ENCODE measurements at places on chromosomes 3 and 15.

DNA sequence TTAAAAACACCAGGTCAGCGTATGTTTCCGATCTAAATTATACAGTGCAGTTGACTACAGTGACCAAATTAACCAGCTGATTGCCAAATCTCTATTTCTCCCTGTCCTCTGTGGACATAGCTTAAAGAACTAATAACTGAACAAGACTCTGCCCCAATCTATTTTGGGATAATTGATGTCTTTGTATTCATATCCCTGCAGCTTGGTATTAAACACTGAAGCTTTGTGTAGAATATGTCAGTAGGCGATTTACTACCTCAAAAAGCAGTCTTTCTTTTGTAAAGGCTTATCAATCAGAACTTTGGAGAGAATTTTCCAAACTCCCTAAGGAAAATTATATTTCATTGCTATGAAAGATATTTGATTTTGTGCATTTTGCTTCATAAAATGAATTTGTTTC is 258.2 kb downstream of the SOX2 start:
- no peak for DNase-seq

GRCh38 chr3:65268426-65268825 is 580.6 kb upstream of the ADAMTS9 start:
- no peak for DNase-seq

GRCh38 chr15:60590935-60591495 is 112.1 kb upstream of the ICE2 start:
- peak; percentile 53 for DNase-seq

DNA sequence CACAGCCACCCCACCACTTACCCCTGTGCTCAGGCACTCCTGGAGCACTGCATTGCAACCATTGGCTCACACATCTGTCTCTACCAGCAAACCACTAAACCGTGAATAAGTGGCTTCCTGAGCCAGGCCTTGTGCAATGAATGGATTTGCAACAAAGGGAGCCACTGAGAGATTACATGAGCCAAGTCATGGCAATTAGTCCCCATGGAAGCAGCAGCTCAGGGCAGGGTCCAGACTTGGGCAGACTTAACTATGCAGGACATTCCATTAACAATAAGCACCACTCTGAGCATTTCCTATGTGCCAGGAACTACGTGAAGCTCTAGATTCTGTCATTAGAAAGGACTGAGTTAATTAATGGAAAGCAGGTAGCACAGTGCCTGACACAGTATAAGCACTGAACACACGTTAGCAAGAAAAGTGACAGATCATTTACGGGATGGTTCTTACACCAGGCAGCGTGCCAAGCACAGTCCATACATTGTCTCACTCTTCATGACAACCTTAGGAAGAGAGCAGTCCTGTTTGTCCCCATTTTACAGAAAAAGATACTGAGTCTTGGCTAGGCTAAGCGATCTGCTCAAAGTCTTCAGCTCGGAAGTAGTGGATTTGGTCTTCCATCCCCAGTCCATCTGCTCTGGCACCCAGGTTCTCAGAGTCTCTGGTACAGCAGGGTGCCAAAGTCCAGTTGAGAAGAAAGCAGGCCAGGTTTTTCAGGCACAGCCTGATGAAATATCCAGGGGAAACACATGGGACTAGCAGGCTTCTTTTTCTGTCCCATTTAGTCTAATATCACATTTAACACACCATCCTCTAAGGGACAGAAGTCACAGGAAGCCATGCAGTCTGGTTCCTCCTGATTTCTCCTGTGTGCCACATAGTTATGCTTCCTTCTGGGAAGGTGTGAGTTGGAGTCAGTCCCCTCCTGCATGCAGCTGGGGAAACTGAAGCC is 44.1 kb downstream of the LIPC start:
- DNase-seq: no peak

GRCh38 chr3:107216711-107217110 is 160.5 kb upstream of the CCDC54 start:
- DNase-seq: no peak

GRCh38 chr3:83460052-83460451 is 1498.7 kb upstream of the CADM2 start:
- DNase-seq: no peak

DNA sequence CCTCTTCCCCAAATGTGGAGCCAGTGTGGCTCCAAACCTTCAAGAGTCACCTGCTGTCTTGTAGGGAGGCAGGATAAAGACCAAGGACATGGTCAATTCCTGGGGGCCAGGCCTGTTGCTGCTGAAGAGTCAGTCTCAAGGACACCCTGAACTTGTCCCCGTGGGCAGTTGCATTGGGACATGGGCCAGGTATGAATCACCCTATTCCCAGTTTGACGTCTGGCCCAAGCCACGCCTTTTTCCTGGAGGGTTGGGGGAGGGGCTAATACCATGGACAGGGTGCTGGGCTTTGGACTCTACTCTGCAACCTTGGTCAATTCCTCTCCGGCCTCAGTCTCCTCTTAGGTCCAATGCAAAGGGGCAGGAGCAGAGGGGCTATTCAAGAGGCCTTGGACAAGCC is 10.4 kb downstream of the ATP2B2 start:
- no peak for DNase-seq

DNA sequence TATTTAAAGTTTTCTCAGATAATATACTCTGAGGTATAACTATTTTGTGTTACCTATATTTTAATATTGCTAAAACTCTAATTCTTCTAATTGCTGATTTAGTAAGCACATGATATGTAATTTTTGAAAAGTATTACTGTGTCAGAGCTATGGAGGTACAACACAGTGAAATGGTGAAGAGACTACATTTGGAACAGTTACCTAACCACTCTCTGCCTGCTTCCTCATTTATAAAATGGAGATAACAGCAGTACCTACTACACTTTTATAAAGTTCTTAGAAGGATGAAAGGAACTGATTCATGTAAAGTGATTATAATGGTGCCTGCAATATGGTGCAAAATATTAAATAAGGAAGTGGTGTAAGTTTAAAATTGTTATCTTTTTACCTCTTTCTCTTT is 16.3 kb upstream of the NEK10 start:
- no peak for DNase-seq

- no peak for DNase-seq
Measured at GRCh38 chr3:30342318-30343060, 263.9 kb upstream of the TGFBR2 start.

GRCh38 chr3:120442975-120443517 is 7.7 kb downstream of the FSTL1 start:
- no peak for DNase-seq

- DNase-seq: peak; percentile 53
Measured at GRCh38 chr3:114809668-114810413, 337.2 kb downstream of the ZBTB20 start.

- no peak for DNase-seq
Measured at GRCh38 chr15:51992953-51993352, 21.4 kb upstream of the LEO1 start.

GRCh38 chr15:86663304-86663703 is 583.6 kb downstream of the AGBL1 start:
- DNase-seq: no peak

GRCh38 chr15:98272625-98273024 is 312.1 kb downstream of the ARRDC4 start:
- DNase-seq: no peak

- no peak for DNase-seq
Measured at GRCh38 chr3:11522953-11523571, 120.7 kb downstream of the VGLL4 start.

GRCh38 chr3:7506606-7507180 is 645.8 kb downstream of the GRM7 start:
- DNase-seq: no peak

DNA sequence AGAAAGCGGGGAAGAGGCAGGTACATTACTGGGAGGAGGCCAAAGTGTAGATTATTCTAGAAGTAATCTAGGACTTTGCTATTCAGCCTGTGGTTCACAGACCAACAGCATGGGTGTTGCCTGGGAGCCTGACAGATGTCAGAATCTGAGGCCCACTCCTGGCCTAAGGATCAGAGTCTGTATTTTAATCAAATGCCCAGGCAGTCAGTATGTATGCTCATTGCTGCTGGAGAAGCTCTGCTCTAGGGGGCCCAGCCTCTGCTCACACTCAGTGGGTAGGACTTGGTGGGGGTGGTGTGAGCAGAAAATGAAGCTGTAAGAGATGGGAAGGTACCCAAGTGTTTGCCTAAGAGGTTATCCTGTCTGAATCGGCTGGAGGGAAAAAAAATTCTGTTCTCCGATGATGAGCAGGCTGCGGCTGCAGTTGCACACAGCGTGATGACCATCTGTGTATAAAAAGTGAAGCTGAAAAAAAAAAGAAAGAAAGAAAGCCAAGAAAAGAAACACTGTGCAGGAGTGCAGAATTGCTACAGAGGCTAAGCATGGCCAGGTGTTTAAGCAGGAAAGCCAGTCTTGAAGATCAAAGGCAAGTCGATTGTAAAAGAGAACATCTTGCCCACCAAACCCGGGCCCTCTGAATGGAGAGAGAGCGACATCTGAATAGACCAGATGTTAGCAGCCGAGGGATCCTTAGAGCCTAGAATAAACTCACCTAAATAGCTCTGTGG is 65.2 kb downstream of the EIF4E3 start:
- no peak for DNase-seq

DNA sequence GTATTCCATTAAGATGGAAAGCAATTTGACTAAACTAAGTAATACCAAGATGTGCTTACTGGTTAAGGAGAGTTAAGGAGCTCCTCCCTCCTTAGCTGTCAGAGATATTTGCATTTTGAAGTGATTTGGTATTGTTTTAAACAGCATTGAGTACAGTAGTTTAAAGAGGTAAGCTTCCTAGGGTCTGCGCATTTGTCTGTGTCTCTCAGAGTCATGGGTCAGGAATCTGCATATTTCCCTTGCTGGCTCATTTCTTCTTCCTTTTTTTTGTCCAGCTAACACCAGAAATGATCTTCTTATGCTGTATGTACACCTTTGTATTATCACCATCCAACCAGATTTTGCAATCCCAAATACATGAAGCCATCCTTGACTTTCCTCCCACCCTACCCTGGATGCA is 163.0 kb upstream of the BFSP2 start:
- no peak for DNase-seq

GRCh38 chr3:136637176-136637575 is 115.0 kb downstream of the STAG1 start:
- no peak for DNase-seq

GRCh38 chr3:174957551-174958001 is 98.4 kb downstream of the NAALADL2 start:
- no peak for DNase-seq

GRCh38 chr3:72593881-72594397 is 254.3 kb downstream of the SHQ1 start:
- DNase-seq: peak; percentile 3

DNA sequence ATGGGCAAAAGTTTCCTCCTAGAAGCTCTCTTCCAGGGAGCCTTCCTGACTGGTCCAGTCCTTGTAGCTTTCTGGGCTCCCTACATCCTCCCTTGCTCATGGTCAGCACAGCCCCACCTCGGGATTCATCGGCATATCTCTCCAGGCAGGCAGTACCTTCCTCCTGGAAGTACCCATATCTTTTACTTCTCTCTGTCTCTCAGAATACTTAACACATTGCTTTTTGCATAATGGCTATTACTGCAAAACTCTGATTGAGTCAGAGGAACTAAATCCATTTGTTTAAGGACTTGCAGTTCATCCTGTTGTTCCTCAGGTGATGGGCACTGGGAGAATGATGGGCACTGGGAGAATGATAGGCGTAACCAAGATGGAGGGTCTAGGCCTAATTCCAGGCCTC is 13.8 kb upstream of the ZBTB38 start:
- DNase-seq: no peak

- DNase-seq: no peak
Measured at GRCh38 chr3:187702507-187703033, at the start of gene RTP2. Gene RTP2, minus strand, starts transcription at chr3:187702557. Its CDS starts 429 bp downstream, at chr3:187702128.

GRCh38 chr15:98776607-98777281 is 128.4 kb downstream of the IGF1R start:
- peak; percentile 2 for DNase-seq

DNA sequence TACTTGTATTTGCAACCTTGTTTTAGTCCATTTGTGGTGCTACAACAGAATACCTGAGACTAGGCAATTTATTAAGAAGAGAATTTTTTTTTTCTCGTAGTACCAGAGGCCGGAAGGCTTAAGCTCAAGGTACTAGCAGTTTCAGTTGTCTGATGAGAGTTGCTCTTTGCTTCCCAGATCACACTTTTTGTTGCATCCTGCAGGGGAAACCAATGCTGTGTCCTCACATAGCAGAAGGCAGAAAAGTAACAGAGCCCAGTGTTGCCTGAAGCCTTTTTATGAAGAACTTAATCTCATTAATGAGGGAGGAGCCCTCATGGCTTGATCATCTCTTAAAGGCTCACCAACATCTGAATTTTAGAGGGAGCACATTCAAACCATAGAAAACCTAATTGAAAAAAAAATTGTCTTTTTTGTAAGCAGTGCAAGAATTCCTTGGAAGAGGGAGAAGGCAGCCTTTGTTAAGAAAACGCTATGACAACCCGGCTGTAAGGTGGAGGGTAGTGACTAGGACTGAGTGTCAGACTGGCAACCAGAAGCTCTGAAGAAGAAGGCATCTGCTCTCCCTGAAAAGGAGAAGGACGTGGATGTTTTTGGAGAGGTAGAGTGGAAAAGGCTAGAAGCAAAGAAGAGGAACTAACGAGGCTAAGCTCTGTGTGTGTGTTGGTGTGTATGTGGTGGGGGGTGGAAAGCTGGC is 1245.3 kb downstream of the ROBO2 start:
- no peak for DNase-seq

GRCh38 chr15:62135532-62136134 is 29.5 kb downstream of the C2CD4B start:
- DNase-seq: no peak

GRCh38 chr3:40546816-40547215 is 22.1 kb downstream of the ZNF621 start:
- no peak for DNase-seq

DNA sequence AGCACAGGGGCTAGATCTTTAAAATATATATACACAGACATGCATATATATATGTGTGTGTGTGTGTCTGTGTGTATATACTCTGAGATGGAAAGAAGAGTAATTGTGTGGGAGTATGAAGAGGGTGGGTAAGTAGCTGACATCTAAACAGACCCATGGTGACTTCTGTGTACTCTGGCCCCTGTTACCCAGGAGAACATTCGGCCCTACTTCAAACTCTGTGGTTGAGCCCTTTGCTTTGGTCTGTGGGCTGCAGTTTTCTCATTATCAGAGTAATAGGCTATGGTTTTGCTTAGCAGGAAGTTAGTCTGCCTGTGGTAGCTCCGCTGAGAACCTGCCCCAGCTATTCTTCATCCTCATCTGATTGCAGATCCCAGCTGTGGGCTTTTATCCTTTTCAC is 141.4 kb downstream of the RBPMS2 start:
- peak; percentile 71 for DNase-seq

DNA sequence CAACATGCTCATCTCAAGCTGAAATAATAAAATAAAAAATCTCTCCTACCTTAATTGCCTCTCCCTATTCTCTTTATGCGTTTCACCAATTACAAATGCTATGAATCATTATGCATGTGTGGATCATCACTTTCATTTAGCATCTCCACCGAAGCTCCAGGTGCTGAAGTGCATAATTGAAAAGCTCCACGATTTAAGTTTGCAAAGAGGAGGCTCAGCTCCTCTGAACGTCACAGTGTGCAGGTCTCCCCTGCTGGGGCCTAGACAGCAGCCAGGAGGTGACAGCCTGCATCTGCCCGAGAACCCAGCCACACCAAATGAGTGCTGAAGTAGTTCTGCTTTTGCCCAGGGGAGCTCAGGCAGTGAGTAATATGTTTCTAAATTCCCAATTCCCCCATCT is 60.5 kb upstream of the GLCE start:
- DNase-seq: no peak

All from CD4-positive, alpha-beta T cell treated with Interleukin-17A for 1 hour (primary cell).